Large intestine (tissue), 12 donors: ENCODE measurements at places on chromosomes 12 and 14. TPM values are rescaled to one million over a fixed set of nuclear protein-coding genes. Genes with fewer than 3 reads are reported as not detected.

GRCh38 chr14:78005325-78005724, 164.8 kb upstream of the NRXN3 start:
- no peak for DNase-seq

GRCh38 chr12:90574676-90575075, 380.3 kb downstream of the CCER1 start:
- DNase-seq = no peak

- DNase-seq = no peak
Observed at GRCh38 chr14:33357225-33358010, 418.7 kb downstream of the NPAS3 start.

- DNase-seq = no peak
Observed at GRCh38 chr14:104794993-104795780, at the start of gene AKT1. Gene AKT1 (minus strand): TSS chr14:104795748. CDS start chr14:104792643, 3,105 bp downstream.

DNA sequence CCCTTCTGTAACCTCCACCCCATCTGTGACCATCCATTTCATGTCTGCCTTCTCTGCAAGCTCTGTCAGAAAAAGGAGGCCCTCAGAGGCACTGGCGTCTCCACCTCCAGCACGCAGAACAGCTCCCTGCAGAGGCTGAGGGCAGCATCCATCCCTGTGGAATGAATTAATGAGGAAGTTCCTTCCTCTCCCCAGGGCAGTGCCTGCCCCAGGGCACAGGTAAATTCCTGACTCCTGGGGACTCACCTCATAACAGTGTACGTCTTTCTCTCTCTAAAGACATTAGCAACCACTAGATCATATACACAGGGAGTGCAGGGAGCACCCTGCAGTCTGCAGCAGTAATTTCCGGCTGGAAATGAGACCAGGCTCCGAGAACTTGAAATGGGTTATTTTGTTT, 155.0 kb upstream of the TMEM132C start:
- no peak for DNase-seq

DNA sequence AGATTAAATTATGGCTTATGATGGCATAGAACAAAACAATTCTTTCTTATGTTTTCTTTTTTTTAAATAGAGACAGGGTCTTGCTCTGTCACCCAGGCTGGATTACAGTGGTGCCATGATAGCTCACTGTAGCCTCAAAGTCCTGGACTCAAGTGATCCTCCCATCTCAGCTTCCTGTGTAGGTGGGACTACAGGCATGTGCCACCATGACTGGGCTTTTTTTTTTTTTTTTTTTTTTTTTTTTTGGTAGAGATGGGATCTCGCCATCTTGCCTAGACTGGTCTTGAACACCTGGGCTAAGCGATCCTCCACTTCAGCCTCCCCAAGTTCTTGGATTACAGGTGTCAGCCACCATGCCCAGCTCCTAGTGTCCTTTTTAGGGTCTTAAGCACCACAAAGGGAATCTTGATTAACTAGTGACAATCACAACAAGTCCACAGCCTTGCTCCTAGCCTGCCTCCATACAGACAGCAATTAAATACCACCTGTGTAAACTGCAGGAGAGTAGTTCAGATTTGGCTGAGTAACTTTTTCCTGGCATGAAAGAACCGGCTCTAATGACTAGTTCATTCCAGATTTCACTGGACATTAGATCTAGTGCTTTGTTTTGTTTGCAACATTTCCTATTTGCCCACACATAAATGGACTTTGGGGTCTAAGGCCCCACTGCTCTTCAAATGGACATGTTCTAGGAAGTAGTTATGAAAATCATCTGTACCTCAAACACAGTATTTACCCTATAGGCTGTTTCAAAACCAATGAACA, 61.6 kb downstream of the SH2B3 start:
- DNase-seq = no peak

GRCh38 chr14:75273272-75274049, 5.2 kb upstream of the FOS start:
- peak; percentile 56 for DNase-seq

DNA sequence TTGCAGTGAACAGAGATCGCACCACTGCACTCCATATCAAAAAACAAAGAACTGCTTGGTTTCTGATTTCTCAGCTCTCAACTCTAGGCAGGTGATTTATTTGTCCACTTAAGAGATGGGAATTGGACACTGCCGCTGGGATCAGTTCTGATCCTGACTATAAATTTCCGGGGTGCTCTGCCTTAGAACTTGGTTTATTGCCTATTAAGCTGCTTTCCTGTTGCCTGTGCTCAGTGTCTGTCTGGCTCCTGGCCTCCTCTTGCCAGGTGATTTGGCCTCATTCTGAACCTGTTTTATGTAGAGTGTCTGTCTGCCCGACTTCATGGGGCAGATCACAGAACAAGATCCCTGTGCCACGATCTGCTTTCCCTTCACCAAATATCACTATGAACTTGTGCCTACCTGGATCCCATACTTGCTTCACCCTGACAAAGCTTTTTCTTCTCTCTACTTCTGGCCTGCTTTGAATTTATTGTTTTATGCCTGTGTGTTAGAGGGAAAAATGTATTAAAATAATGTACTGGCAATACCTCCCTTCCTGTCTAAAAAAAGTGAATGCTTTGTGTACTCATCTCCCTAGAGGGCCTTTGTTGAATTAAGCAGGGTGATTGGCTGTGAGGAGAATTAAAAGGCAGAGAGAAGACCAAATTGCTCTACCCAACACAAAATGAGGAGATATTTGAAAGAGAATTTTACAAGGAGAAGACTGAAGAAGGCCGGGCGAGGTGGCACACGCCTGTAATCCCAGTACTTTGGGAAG, 27.6 kb downstream of the CDKN1B start:
- DNase-seq = no peak

GRCh38 chr14:54374117-54374884, 22.5 kb upstream of the CDKN3 start:
- peak; percentile 63 for DNase-seq

GRCh38 chr12:128693771-128694170, 130.0 kb downstream of the SLC15A4 start:
- DNase-seq = no peak

DNA sequence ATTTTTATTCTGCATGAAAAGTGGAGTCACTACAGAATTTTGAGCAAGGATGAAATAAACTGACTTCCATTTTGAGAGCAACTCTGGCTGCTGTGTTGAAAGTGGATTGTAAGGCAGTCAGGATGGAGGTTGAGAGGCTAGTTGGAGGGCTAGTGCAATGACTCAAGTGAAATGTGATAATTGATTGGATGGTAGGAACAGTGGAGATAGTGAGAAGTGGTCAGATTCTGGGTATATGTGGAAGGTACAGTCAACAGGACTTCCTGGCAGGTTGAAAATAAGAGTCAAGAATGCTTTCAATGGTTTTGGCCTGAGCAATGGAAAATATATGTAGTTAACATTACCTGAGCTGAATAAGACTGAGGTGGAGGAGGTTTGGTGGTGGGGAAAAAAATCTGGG, 29.0 kb upstream of the CMAS start:
- DNase-seq = no peak

DNA sequence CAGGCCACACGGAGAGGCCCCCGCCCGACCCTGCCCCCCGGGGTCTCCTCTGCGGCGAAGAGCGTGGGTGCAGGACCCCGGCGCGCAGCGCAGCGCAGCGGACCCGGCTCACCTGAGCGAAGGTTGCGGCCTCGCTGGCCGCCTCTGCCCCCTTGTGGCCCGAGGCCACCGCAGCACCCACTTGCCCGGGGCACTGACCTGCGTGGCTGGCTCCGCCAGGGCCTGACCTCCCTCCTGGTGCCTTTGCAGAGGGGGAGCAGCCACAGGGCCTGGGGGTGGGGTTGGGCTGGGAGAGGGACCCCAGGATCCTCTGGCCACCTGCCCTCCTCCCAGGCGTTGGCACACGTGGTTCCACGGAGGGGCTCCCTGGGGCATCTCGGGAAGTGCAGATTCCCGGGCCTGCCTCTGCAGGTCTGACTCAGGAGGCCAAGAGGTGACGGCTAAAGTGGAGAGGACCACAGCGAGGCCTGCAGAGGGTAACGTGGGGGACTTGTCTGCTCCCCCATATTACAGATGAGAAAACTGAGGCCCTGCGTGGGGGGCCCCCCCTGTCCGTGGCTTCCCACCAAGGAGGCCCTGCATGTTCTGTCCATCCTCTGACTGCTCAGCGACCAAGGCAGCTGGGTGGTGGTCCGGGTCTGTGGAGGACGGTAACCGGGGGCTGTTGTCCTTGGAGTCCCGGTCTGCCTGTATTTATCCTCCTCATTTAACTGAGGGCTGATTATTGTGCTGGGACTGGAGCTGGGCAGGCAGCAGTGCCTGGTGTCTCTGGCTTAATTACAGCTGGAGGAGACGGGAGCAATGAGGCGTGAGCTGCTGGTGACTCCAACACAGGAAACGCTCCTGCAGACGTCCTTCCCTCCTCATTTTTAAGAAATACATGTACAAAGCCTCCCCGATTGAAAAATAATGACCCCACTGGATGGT, 67.9 kb upstream of the BEGAIN start:
- DNase-seq = peak; percentile 56

GRCh38 chr14:73662487-73662943, 17.7 kb downstream of the DNAL1 start:
- DNase-seq = no peak

GRCh38 chr12:62211510-62211909, 48.7 kb upstream of the USP15 start:
- DNase-seq = no peak

- DNase-seq = no peak
Observed at GRCh38 chr12:91947459-91947858, 198.2 kb downstream of the BTG1 start.

GRCh38 chr12:53298164-53298563, 1.3 kb upstream of the MYG1 start:
- no peak for DNase-seq

GRCh38 chr14:31881531-31882310, 195.4 kb upstream of the ARHGAP5 start:
- no peak for DNase-seq

- DNase-seq = peak; percentile 54
Observed at GRCh38 chr14:77605392-77605972, 11.0 kb downstream of the SPTLC2 start.

DNA sequence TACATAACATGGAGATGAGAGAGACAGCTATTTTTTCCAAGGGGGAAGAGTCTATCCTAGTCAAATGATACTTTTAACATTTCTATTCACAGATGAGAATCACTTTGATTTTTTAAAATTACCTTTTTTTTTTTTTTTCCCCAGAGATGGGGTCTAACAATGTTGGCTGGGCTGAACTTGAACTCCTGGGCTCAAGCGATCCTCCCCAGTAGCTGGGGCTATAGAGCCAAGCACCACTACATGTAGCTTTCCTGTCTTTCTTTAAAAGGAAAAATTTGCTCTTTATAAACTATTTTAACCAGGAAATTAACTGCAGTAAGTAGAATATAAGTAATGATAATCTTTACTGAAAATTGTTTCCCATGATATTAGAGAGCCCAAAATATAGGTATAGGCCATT, 3.3 kb downstream of the PRICKLE1 start:
- no peak for DNase-seq

- no peak for DNase-seq
Observed at GRCh38 chr12:63893170-63893569, 48.7 kb downstream of the SRGAP1 start.

DNA sequence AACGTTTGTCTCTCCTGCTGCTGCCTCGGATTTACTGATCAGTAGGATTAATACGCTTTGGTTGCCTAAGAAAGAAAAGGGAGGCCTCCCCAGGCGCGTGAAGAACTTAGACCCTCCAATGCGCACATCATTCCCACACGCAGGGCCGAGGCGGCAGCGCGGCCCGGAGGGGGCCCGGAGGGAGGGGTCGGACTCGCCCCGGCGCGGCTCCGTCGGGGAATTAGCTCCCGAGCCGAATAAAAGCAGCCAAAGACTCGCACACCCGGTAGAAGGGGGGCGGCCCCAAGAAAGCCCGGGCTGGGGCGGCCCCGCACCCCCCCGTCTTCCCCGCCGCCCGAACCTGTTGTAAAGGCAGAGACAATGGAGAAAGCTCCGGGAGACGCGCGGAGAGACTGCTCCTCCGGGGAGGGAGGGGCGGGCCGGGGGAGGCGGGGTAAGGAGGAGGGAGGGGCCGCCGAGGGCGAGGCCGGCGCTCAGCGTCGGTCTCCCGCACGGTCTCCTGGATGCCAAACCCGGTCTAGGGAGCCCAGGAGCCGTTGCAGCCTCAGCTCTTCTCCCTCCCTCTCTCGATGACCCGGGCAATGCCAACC, at the start of gene NELL2:
TSS of gene NELL2 (minus strand) at position 362 of the 590 bp plus-strand sequence. CDS start 446 bp downstream, outside the sequence.
- peak; percentile 39 for DNase-seq

- DNase-seq = no peak
Observed at GRCh38 chr12:49501895-49502294, 36.9 kb upstream of the KCNH3 start.

DNA sequence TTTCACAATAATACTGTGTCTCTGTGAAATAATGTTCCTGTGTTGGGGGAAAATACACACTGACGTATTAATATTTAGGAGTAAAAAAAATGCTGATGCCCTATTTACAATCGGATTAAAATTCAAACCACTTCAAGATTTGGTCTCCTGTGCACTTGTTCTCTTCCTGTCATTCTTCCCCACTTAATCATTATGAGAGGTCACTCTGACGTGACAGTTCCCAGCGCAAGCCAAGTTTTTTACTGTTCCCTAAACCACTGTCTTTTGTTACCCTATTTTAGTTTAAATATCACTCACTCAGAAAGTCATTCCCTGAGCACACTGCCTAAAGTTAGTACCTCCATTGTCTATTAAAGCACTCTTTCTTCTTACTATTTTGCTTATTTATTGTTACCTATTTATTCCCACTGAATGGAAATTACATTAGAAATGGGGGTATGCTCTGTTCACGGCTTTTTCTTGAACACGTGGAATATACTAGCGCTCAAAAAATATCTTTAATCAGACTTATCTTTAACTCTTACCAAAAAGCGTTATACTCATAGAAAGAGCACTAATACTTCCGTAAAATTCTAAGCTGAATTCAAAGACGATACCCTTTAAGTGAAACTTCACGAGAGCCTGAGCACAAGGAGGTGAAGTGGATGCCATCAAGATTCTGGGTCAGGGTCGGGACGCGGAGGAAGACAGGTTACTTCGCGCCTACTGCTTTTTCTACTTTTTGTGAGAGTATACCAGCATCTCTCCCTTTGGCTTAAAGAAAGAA, 670 bp upstream of the PSMA3 start:
- peak; percentile 78 for DNase-seq

DNA sequence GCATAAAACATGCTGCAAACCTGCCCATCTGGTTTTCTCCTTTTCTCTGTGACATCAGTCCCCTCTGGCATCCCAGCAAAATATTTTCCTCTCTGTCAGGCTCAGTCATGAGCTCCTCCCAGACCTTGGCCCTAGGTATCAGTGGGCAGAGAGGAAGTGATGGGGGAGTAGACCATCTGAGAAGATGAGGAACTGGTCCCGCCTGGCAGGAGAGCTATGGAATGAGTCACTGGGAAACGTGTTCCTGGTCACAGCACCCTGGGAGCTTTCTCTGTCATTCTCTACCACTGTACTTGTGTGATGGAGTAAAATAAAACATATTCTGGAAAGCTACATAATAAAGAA, 5.0 kb upstream of the SRSF9 start:
- DNase-seq = no peak

Gene TWF1
- polyA plus RNA-seq = 84.1 TPM

Gene KRT79
- not detected for polyA plus RNA-seq

Gene CATSPERB
- 0.81 TPM for polyA plus RNA-seq

Gene TMPRSS12
- polyA plus RNA-seq = 0.01 TPM

Gene IPO4
- polyA plus RNA-seq = 22.5 TPM
